Right kidney (tissue), 9 donors: ENCODE measurements at places on chromosomes 3 and 15.
A peak's percentile ranks its signal among the peaks of the same experiment; 100 is the strongest.

GRCh38 chr3:69085833-69086722 is 1.3 kb downstream of the ARL6IP5 start:
- peak; percentile 46 for DNase-seq

DNA sequence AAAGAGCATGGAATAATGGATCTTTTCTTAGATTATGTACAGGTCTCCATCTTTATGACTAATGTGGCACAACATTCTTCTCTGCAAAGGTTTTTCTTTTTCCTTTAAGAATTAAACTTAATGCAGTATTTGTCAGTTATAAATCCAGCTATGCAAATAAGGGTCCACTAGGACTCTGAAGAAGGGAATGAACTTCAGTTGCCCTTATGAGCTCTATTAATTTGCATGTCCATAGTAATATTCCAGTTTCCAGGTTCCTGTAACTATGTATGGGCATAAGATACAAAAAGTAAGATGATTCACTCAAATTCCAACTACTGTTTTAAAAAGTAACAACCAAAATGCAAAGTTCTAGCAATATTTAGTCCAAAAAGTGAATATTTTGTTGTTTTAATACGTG is 337.4 kb downstream of the NLGN1 start:
- no peak for DNase-seq

- DNase-seq = no peak
Measured at GRCh38 chr3:162719684-162720341, 1223.2 kb downstream of the OTOL1 start.

GRCh38 chr3:139529662-139530061 is 9.9 kb downstream of the RBP1 start:
- DNase-seq = no peak

DNA sequence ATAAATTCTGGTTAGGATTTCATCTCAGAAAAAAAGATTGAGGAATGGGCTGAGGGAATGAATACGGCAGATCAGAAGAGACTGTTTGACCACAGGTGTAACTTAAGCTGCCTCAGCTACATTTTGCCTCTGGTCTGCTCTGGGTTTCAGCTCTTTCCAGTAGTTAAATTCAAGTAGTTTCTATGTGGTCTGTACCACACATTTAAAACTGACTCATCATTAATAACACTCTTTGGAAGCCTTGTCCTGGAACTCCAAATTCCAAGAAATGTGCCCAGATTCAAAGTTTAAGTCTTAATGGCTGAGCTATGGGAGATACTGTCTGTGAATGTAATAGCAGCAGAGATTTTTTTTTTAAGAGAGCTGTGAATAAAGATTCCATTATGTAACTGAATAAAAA is 133.1 kb upstream of the IGSF10 start:
- DNase-seq = no peak

DNA sequence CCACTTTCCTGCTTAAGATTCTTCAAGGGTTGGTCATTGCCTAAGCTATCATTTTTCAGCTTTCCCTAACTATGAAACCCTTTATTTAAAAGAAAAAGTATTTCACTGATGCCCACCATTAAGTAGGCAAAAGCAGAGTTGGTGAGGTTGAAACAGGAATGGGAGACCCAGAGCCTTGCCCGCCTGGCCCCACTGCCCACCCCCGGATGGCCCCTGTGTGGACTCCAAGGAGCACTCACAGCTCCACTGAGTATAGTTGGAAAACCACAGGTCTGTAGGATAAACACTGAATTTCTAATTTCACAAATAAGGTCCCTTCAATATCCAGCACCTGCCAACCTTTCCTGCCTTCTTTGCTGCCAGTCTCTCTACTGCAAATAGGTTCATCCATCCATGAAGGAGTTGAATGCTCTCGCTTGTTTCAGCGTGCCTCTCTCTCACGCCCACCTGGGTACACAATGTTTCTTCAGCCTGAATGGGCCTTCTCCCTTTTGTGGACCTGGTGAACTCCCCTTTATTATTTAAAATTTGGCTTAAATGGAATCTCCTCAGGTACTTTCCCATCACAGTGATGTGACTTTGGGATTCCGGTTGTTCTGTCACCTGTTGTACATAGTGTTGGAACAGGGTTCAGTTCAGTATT is 8.7 kb upstream of the ACAP2 start:
- peak; percentile 20 for DNase-seq

DNA sequence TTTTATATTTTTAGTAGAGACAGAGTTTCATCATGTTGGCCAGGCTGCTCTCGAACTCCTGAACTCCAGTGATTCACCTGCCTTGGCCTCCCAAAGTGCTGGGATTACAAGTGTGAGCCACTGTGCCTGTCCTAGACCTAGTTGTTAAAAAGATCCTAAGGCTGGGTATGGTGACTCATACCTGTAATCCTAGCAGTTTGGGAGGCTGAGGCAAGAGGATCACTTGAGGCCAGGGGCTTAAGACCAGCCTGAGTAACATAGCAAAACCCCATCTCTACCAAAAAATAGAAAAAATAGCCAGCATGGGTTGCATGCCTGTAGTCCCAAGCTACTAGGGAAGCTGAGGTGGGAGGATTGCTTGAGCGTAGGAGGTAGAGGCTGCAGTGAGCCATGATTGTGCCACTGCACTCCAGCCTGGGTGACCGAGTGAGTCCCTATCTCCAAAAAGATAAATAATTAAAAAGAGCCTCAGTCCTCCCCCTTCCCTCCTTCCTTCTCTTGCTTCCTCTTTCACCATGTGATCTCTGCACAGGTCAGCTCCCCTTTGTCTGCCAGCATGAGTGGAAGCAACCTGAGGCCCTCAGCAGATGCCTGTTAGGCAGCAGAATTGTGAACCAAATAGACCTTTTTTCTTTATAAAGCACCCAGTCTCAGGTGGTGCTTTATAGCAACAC is 9.8 kb upstream of the FNDC3B start:
- DNase-seq = no peak

GRCh38 chr15:89947385-89947784 is 34.6 kb upstream of the ARPIN start:
- no peak for DNase-seq

GRCh38 chr15:28123408-28124023 is 24.4 kb upstream of the OCA2 start:
- DNase-seq = no peak

GRCh38 chr3:158790901-158791589 is 10.8 kb upstream of the MFSD1 start:
- no peak for DNase-seq

DNA sequence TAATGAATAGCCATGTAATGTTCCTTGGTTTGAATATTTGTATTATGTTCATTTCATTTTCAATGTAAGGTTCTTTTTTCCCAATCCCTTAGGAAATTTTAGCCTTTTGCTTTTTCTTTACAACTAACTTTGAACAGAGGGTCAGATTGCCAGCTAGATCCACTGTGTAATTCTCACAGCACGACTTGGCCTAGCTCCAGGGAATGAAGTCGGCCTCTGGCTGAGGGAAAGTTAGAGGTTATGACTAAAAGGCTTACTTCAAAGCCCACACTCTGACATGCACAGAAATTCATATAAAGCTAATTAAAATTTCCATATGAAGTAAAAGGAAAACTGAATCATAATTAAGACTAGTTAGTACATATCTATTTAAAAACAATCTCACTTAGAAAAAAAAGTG is 38.7 kb downstream of the ROBO1 start:
- no peak for DNase-seq

- DNase-seq = no peak
Measured at GRCh38 chr15:73597036-73597638, 36.1 kb downstream of the NPTN start.

DNA sequence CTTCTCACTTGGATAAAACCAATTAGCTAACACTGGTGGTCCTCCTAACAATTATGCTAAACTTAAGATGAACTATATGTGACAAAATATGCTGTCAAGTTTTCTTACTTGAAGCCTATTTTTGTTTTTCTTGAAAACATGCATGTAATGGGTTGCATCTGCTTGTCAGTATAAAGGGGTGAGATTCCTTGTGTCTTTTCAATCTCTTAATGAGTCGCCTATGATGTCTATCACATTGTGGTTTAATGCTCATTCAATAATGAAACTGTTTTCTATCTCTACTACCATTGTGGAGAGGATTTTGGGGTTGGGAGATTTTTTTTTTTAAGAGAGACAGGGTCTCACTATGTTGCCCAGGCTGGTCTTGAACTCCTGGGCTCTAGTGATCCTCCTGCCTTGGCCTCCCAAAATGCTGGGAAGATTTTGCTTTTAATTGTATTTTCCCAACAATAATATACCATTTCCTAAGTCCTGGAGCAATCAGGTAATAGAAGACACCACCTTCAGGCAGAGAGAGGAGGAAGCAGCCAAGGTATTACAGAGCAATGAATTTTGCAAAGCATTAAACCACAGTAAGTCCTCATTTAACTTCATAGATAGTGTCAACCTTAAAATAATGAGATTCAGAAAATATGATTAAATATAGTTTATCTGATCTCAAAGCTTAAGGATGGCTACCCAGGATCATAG is 17.4 kb upstream of the TRMT10C start:
- DNase-seq = no peak

GRCh38 chr3:117285737-117286136 is 576.2 kb downstream of the TUSC7 start:
- no peak for DNase-seq

DNA sequence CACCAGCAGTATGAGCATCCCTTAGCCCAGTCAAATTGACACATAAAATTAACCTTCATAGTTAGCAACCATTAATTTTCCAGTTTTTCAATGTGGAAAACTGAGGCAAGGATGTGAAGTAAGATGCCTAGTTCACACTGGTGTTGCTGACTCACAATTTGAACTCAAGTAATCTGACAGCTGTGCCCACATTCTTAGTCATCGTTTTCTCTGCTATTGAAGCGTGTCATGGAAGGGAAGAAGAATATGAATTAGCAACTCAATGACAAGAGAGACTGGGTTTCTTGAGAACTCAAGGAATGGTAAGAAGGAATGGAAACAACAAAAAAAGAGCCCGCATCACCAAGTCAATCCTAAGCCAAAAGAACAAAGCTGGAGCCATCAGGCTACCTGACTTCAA is 261.4 kb downstream of the EPHA3 start:
- DNase-seq = no peak

- no peak for DNase-seq
Measured at GRCh38 chr15:41854443-41854842, 15.8 kb downstream of the PLA2G4B start.

- DNase-seq = no peak
Measured at GRCh38 chr15:40912478-40912877, 16.7 kb upstream of the DLL4 start.

DNA sequence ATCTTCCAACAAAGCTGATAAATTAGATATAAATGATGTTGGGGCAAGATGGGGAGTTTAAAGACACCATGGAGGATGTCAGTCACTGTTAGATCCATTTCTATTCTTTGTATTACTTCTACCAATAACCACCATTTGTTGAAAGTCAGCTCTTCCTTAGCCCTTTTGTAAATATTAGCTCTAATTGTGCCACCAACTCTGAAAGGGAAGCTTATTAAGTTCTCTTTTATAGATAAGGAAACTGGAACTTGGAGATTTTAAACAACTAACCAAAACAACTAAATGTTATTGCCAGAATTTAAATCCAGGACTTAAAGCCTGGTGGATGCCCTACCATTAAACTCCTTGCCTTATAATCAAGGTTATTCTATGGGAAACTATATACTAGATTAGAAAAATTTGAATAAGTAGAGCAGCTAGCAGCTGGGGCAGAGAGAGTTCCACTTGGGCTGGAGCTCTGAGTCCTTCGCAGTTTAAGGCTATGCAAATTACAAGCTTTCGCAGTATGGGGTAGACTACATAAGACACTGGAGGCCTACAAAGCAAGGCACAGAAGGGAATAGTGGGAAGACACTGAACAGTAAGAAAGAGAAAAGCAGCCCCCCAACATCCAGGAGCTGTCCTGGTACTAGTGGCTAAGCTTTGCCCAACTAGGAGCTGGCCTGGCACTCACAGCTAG is 52.6 kb downstream of the TM4SF18 start:
- no peak for DNase-seq

DNA sequence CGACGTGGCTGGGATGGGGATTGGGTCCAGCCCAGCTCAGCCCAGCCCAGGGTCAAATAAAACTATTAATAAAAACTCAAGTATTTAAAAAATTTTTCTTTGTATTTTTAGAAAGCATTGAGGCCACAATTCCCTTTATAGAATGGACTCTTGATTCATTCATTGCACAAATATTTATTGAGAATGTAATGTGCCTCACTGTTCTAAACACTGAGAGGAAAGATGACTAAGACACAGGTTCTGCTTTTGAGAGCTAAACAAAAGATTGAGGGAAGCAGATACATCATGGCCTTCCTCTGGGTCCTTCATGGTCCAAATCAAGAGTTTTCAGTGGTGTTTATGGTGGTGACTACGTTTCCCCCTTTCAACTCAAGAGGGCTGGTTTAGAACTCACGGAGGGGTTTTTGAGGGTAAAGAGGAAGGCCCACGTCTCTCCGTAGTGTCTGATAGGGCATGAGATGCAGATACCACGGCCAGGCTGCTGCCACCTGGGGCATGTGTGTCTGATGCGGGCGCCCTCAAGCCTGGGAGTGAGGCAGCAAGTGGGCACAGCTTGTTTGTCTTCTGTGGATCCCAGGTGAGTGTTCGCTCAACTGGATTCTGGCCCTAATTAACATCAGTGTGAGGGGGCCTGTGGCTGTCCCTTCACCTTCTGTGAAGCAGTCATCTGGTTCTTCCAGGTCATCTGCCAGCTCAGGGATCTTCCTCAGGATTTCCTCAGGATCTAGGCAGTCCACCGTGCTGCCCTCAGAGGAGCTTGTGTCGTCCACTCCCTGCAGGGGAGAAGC is 73.5 kb upstream of the SCN5A start:
- DNase-seq = no peak

- DNase-seq = no peak
Measured at GRCh38 chr3:172904711-172905373, 154.3 kb downstream of the ECT2 start.

DNA sequence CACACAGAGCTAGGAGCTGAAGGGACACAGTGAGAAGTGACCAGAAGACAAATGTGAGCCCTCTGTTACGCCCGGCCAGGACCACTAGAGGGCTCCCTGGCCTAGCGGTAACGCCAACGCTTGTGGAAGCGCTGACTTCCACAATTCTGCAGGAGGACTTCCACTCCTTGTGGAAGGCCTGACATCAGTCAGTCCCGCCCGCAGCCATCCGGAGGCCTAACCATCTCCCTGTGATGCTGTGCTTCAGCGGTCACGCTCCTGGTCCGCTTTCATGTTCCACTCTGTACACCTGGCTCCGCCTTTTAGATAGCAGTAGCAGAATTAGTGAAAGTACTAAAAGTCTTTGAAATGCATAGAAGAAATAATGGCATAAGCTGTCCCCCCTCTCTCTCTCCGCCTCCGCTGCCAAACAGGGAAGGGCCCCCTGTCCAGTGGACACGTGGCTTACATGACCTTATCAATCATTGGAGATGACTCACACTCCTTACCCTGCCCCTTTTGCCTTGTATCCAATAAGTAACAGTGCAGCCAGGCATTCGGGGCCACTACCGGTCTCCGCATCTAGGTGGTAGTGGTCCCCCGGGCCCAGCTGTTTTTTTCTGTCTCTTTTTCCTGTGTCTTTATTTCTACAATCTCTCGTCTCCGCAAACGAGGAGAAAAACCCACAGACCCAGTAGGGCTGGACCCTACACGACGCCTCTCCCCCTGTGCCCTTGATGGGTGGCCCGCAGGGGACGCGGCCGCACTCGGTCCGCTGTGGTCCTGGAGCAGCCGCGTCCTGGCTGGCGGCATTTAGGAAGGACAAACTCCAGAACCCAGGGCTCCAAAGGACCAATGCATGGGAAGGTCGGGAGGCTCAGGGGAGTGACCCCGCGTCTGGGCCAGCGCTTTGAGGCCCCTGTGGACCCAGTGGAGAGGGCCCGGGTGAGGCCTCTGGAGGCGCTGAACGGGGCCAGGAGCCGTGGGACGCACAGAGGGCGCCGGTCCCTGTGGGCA is 27.0 kb upstream of the RPL32 start:
- DNase-seq = peak; percentile 74
